Stimulated activated CD8-positive, alpha-beta memory T cell treated with anti-CD3 and anti-CD28 coated beads, Interleukin-4, amount 100 ng/mL, for 1 hour (primary cell): ENCODE measurements at places on chromosomes 6 and 20.

DNA sequence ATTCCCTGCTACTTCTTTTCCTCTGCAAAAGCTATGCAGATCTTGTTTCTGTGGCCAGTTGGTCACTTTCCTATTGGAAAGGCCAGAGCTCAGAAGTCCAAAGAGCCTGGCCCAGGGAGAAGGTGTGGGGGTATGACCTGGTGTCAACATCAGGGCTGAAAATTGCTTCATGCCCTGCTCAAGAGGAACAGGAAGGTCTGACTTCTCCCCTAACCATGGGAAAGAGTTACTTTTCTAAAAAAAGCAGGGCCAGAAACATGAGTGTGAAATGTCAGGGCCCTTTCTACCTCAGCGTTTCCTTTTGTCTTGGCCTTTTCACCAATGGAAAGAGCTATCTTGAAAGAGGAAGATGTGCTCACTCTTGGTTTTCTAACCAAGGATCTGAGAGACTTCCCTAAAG lies 117.4 kb downstream of the MAFB start:
- DNase-seq = no peak

- DNase-seq = no peak
These were observed 183.2 kb upstream of the JARID2 start for GRCh38 chr6:15062516-15063252.

GRCh38 chr20:10856237-10857015 lies 182.6 kb upstream of the JAG1 start:
- DNase-seq = no peak

- no peak for DNase-seq
These were observed 281.6 kb downstream of the KHDC1L start for GRCh38 chr6:72943699-72944098.

- no peak for DNase-seq
These were observed 41.6 kb downstream of the UNC5CL start for GRCh38 chr6:40997234-40997957.

DNA sequence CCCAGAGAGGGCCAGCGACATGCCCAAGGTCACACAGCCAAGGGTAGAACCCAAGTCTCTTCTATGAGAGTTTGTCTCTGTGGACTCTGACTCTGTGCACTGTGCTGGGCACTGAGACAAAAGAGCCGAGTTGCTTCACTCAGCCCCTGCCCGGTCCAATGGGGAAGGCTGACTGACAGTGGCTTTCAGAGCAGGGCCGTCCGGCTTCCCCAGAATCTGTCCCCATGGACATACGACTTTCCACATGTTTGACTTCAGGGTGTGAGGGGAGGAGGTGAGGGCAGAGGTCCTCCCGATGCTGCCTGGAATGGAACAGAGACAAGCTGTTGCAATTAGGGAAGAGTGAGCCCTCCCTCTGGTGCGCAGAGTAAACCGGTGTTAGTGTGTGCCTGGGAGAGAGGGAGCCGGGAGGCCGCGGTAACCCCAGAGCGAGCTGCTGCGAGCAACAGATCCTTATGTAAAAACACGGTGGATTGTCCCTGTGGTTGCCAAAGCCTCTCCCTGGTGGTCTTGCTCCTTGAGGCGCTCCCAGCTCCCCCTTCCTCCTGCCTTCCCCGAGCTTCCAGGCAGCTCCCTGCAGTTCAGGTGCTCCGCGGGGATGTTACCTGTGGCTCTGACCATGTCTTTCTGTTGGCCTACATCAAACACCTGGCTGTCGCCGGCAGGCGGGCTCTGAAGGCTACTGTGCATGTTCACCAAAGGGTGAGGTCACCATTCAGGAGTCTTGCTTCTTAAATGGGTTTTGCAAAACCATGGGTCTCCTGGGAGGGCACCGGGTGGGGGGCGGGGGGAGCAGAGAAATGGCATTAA lies 672 bp downstream of the SIRPA start:
- no peak for DNase-seq

GRCh38 chr20:63961664-63962425 lies 5.6 kb upstream of the UCKL1 start:
- no peak for DNase-seq

- DNase-seq = no peak
These were observed 74.0 kb downstream of the PTPRA start for GRCh38 chr20:2946988-2947961.

GRCh38 chr6:149482545-149483333 lies 2.1 kb downstream of the ZC3H12D start:
- no peak for DNase-seq

GRCh38 chr6:47009583-47009982 lies 32.5 kb downstream of the ADGRF1 start:
- no peak for DNase-seq

GRCh38 chr6:706146-706545 lies 13.2 kb upstream of the EXOC2 start:
- DNase-seq = no peak

DNA sequence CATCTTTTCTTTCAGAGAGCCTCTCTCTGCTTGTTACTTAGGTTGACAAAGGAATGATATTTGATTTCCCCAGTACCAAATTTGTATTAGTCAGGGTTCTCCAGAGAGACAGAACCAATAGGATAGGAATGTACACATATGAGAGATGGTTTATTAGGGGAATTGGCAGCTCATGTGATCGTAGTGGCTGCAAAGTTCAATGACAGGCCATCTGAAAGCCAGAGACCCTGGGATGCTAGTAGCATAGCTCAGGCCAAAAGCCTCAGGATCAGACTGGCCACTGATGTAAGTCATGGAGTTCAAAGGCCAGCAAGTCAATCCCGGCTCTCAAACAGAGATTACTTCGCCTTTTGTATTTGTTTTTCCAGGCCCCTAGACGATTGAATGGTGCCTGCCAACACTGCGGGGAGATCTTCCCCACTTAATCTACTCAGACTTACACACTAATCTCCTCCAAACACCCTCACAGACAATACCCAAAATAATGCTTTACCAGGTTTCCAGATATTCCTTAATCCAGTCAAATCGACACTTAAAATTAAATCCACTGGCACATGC lies 215.5 kb downstream of the ALDH8A1 start:
- DNase-seq = no peak

GRCh38 chr6:73388433-73388799 lies 6.2 kb upstream of the DDX43 start:
- DNase-seq = no peak

GRCh38 chr6:90066697-90067096 lies 172.4 kb downstream of the GJA10 start:
- DNase-seq = no peak

DNA sequence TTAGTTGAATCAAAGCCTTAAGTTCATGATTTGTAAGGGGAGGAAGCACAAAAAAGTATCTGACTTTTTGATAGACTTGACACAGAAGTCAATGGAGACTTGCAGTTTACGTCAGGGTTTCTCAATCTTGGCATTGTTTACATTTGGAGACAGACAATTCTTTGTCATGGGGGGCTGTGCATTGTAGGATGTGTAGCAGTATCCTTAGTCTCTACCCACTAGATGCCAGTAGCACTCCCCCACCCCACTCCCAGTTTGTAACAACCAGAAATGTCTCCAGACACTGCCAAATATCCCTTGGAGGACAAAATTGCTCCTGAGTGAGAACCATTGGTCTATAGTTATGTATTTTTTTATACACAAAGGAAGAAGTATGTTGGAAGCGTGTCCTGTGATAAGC lies 434.1 kb downstream of the RFPL4B start:
- no peak for DNase-seq

- no peak for DNase-seq
These were observed 117.4 kb upstream of the NEDD9 start for GRCh38 chr6:11349880-11350279.

GRCh38 chr6:169321546-169321945 lies 67.9 kb upstream of the THBS2 start:
- DNase-seq = no peak

GRCh38 chr6:169618526-169619490 lies 83.0 kb downstream of the WDR27 start:
- DNase-seq = no peak

DNA sequence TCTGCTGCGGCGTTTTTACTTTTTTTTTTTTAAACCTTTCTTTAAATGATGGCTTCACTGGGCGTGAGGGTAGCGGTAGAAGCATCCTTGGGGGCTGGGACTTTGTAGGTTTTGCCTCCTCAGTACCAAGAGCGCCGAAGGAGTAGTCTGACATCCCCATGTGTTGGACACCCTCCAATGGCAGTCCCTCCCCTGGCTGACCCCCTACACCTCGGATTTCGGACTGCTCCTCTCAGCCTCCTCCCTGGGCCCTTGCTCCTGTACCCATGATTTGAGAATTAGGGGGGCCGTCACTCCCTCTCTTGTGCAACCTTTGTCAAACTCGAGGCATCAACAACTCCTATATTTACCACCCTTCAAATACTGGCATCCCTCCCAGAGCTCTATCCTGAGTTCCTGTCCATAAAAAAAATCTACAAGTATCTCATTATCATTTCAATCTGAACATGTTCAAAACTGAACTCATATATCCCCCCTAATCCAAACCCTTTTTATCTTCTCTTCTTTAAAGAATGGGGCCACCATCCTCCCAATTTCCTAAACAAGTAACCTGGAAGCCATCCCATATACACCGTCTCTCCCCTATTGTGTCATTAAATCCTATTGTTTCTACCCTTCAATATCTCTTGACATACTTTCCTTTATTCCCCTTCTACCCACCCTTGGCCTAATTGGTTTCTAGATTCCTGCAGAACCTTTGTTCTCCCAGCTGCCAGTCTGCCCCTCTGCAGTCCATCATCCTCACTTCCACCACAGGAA lies 1.2 kb upstream of the ARFGEF3 start:
- no peak for DNase-seq

DNA sequence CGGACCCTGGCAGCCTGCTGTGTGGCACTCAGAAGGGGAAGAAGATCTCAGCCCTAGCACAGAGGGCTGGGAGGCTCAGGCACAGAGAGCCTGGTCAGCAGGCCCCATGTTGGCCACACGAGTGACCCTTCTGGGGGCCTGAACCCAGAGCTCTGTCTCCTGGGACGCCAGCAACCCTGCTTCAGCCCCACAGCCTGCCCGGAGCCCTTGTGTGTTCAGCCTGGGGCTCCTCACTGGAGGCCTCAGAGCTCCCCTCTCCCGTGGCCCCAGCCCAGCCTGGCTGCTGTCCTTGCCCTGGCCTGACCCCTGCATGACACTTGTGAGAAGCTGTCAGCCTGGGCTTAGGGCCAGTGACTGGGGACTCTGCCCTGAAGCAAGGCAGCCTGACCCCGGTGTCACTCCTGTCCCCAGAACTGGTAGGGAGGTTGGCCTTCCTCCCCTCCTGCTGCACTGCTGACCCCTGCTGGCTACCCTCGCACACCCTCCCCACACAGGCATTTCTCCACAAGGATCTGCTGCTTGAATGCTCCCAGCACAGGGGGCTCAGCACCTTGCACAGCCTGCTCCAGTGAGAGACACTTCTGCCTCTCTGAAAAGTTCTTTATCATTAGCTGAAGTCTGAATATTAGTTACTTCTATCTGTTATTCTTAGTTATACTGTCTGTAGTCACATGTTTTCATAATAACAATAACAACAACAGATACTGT lies 15.4 kb upstream of the IP6K3 start:
- no peak for DNase-seq

- DNase-seq = no peak
These were observed 8.5 kb downstream of the GMEB2 start for GRCh38 chr20:63618291-63618980.

GRCh38 chr6:162882801-162883481 lies 155.2 kb downstream of the PACRG start:
- no peak for DNase-seq

GRCh38 chr6:140636271-140636907 lies 1261.9 kb upstream of the CITED2 start:
- no peak for DNase-seq

GRCh38 chr20:54517241-54517975 lies 42.0 kb downstream of the DOK5 start:
- no peak for DNase-seq

GRCh38 chr6:97214671-97215070 lies 68.3 kb downstream of the MMS22L start:
- DNase-seq = no peak

DNA sequence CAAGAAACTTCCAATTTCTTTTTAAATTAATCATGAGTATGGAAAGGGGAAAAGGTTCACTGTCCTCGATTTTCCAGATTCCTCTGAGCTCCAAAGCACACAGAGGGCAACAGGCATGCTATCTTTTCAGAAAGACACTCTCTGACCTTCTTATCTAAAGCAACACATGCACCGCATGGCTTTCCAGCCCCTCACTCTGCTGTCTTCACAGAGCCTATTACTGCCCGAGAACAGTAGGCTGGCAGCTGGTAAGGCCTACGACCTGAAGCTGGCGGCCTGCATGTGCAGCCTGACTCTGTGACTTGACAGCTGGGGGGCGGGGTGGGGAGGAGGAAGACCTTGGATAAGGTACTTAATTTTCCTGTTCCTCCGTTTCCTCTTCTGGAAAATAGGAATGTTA lies 86.3 kb downstream of the ELOVL4 start:
- DNase-seq = no peak

GRCh38 chr6:168576388-168576787 lies 135.4 kb downstream of the SMOC2 start:
- DNase-seq = no peak

DNA sequence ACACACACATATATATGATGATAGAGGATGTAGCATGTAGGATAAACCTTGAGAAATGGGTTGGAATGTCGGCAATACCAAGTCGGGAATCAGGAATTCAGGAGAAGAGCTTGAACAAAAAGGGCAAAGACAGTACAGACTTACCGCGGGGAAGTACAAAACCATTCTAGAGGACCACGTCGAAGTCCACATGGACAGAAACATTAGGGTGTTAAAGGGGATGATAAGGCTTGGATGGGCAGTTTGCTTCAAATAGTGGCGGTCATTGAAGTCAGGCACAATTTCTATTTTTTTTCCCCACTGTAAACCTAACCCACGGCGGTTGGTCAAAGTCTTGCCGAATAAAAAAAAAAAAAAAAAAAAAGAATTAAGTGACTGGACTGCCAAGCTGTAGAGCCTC lies 766 bp upstream of the NUS1 start:
- DNase-seq = no peak

DNA sequence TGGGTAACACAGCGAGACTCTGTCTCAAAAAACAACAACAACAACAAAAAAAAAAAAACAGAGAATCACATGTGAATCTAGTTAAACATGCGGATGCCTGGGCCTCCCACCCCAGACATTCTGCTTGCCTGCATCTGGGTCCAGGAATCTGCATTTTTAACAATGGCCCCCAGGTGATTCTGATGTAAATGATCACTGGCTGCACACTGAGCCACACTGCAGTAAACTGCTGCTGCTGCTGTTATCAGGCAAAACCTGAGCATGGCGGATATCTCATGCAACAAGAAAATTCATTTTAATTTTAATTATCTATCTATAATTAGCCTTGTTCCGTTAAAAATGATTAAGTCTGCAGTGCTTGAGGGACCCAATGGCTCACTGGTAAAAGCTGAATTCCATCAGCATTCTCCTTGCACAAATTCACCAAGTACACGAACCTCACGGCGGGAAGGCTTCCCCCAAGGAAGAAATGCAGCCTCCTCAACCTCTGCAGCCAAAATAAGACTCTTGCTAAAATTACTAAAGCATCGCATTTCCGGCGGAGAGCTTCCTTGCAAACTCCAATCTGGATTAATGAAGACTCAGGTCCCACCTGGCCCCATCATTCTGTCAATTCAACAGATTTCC lies 81.6 kb upstream of the SNX9 start:
- DNase-seq = no peak
